AG04450 (cell line): ENCODE measurements at places on chromosomes 13 and 19.

DNA sequence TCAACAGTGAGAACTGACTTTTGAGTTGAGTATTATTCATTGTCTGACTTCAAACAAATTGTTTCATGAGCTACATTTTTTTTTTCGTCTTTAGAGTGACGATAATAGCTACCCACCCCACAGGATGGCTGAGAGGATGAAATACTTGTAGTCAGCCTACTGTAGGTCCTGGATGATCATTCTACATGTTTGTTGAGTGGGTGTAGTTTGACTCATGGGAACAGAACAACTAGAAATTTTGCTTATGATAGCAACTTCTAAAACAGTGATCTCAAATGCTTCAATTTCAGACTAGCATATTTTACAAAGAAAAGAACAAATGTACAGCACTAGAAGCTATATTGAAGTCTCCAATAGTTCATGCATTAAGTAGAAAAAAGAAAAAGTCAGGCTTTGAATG lies 651.8 kb downstream of the PCDH9 start:
- DNase-seq = no peak

DNA sequence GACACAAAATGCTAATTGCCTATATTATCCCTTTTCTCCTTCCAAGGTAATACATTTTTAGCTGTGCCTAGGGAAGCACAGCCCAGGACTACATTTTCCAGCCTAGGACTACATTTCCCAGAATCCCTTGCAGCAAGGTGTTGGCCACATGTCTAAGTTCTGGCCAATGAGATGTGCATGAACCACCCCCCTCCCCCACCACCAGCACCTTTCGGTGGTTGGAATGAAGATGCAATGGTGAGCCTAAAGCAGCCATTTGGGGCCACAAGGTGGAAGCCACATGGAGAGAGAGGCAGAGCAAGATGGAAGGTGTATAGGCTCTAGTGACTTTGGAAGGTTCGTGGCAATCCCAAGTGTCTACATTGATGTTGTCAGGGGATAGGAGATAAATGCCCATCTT lies 16.2 kb downstream of the UNC13A start:
- no peak for DNase-seq

DNA sequence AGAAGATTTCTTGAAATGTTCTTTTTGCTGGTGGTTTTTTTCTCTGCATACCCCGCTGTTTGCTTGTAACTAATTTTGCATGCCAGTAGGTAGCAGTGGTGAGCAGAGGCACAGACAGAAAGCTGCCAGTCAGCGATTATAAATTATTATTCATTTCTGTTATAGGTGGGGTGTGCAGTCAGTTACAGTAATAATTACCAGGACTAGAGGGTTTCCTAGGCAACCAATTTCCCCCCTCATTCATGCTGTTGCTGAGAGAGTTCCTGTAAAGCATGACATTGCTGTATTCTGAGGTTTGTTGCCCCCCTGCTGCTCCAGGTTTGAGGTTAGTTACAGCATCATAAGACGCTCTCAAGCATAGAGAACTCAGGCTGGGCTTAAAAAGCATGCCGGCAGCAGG lies 104.5 kb downstream of the URI1 start:
- DNase-seq = no peak

DNA sequence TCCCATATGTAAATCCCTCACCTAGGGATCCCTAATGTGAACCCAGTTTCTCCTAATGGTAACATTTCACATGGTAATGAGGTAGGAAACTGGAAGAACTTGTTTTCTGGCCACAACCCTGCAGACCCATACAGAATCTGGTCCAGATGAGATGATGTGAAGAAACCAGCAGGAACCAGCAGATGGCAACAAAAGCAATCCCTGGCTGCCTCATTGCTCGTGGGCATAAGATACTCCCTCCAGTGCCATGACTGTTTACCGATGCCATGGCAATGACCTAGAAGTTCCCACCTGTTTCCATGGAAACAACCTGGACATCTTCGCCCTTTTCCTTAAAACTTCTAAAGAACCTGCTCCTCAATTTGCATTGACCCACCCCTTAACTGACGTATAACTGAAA lies 1.4 kb upstream of the CD209 start:
- no peak for DNase-seq

- DNase-seq = no peak
Measured at GRCh38 chr13:108070925-108071324, 144.4 kb downstream of the LIG4 start.

DNA sequence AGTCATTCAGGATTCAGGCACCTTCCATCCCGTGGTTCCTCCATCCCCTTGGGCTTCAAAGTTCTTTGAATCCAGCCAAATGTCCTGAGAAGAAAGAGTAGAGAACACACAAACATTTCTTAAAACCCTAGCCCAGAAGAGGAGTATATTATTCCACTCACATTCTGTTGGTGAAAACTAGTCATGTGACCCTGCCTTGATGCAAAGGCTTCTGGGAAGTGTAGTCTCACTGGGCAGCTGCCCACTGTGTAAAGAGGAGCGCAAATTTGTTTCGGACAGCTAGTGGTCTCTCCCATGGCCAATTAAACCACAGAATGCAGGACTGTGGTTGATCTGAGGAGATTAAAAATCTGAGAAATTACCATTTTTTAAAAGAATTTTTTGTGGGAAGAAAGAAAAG lies 304.4 kb downstream of the SUCLA2 start:
- no peak for DNase-seq

GRCh38 chr13:100443998-100444328 lies 144.6 kb downstream of the GGACT start:
- no peak for DNase-seq

- no peak for DNase-seq
Measured at GRCh38 chr13:75153834-75154233, 328.1 kb downstream of the TBC1D4 start.

- no peak for DNase-seq
Measured at GRCh38 chr13:93628136-93628797, 401.7 kb downstream of the GPC6 start.

- no peak for DNase-seq
Measured at GRCh38 chr19:11692127-11692790, 46.5 kb downstream of the ZNF823 start.

GRCh38 chr13:102550507-102550906 lies 46.3 kb upstream of the TPP2 start:
- DNase-seq = no peak

DNA sequence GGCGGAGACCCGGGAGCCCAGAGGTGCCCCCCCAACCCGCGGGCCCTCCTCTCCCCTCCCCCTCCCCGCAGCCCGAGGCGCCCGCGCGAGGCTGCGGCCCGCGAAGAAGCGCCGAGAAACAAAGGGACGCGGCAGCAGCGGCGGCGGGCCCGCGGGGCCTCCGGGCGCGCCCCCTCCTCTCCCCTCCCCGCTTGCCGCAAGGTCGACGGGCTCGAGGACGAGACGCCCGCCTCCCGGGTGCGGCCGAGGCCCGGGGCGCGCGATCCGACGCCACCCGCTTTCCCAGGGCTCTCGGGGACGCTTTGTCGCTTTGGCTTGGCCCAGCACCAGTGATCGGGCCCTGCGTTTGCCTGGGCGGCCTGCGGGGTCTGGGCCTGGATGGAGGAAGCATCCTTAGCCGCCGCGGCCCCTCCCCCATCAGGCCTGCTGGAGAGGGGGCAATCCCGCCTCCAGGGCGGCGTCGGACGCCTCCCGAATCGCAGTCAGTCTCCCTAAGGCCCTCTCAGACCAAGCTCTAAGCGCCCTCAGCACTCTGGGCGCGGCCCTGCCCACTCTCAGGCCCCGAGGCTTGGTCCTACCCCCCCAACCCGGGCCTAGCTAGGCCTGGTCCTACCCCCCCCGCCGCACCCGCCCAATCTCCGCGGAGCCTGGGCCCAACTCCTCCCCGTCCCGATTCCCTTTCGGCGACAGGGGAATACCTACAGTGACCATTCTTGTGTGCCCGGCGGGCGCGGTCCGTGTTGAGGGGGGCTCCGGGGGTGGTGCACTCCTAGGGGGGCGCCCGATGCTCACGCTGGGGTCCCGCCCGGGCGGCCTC lies 740 bp downstream of the ELAVL3 start:
- DNase-seq = no peak

- no peak for DNase-seq
Measured at GRCh38 chr13:65966991-65967451, 1263.1 kb downstream of the PCDH9 start.

GRCh38 chr19:1719519-1719918 lies 33.8 kb upstream of the ONECUT3 start:
- no peak for DNase-seq

DNA sequence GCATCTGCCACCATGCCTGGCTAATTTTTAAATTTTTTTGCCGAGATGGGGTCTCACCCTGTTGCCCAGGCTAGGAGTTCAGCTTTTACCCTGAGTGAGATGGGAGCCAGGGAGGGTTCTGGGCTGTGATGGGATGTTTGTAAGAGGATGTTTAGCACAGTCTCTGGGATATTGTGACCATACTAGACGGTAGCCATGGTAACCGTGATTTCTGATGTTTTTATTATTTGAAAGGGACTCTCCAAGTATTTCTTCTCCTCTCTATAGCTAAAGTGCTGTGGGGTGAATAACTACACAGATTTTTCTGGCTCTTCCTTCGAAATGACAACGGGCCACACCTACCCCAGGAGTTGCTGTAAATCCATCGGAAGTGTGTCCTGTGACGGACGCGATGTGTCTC lies 10.4 kb downstream of the TSPAN16 start:
- DNase-seq = no peak

DNA sequence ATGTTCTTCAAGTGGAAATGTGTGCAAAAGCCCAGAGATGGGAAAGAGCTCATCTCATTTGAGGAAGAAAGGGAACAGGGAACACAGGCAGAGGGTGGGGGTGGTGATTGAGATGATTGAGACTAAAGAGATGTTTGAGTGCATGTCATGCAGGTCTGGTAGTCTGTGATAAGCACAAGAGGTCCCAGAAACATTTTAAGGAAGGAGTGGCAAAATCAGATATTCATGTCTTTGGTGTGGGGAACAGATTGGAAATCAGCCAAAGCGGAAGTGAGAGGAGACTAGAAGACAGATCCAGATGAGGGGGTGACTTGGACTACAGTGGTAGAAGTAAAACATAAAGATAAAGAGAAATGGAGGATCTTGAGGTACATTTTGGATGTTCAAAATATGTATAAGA lies 39.4 kb upstream of the DACH1 start:
- no peak for DNase-seq
